ENCODE measurements at places on chromosomes 3 and 15.

- no peak for DNase-seq
Measured at GRCh38 chr3:195708626-195709481, 11.9 kb upstream of the MUC20 start.

GRCh38 chr15:71275098-71275497 lies 159.8 kb downstream of the THSD4 start:
- no peak for DNase-seq

DNA sequence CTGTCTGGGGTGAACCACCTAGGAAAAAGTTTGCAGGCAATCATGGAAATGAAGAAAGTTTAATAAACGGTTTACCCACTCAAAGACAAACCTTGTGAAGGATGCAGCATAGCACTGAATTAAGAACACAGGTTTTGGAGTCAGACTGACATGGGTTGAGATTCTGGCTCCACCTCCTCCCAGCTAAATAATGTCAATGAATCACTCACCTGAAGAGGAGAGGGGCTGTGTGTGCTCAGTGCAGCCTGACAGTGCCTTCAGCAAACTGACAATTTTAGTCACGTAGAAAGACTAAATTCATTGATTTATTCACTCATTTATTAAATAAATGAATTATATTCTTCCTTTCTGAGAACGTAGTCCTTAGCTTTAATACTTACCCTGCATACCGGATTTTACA lies 18.9 kb downstream of the NR1I2 start:
- DNase-seq, result no peak

- no peak for DNase-seq
Measured at GRCh38 chr3:42002790-42003189, 40.9 kb upstream of the ULK4 start.

DNA sequence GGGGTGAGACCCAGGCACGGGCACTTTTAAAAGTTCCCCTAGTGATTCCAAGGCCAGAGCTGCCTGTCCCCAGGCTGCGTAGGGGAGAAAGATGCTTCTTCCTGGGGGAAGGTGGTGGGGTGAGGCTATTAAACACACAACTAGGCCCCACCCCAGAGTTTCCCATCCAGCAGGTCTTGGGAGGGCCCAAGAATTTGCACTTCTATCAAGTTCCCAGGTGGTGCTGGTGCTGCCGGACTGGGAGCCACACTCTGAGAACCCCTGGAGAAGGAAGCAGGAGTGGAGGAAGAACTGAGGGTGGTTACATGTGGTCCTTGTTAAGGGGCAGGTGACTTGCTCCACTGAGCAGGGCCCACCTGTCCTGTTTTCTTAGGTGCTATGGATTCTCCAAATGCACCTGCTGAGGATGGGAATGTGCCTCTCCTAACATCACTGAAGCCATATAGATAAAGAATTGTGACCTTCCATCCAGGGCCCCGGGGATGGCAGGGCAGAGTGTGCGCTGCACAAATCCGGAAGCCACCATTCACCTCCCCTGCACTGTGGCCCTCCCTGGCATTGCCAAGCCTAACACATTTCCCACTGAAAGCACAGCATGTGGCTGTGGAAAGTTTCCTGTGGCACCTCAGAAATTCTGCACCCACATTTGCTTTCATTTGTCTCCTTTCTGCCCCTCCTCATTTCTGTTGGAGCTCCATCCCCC lies 111.5 kb upstream of the MEF2A start:
- DNase-seq, result peak; percentile 64

- DNase-seq, result no peak
Measured at GRCh38 chr3:70065696-70066253, 66.2 kb downstream of the SAMMSON start.

GRCh38 chr3:89314454-89315098 lies 207.2 kb downstream of the EPHA3 start:
- DNase-seq, result no peak

Measured in ascending aorta (tissue), 2 donors.